HT1080 (cell line): ENCODE measurements at places on chromosomes 7 and 10.

DNA sequence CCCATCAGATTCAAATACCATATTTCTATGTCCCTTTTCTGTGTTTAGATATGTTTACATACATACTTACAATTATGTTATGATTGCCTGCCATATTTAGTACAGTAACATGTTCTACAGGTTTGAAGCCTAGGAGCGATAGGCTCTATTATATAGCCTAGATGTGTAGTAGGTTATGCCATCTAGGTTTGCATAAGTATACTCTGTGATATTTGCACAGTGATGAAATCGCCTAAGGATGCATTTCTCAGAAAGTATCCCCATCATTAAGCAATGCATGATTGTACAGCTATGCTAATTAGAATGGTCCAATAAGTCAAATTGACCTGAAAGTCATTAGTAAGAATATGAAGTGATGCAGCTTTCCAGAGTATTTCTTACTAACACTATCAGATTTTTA lies 1171.7 kb upstream of the LRRTM3 start:
- no peak for DNase-seq

DNA sequence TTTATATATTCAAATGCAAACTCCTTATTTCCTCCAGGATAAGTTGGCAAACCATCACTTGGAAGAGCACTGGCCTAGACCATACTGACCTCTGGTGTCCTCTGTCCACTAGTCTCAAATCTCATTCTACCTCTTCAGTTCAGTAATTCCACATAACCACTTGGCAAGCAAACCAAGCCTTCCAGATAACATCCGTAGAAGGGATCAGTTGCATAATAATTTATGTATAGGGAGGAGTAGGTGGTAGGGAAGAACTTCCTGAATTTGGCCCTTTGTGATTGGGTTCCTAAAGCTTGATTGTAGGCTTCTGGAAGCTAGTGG lies 55.0 kb downstream of the WAC start:
- DNase-seq, result no peak

DNA sequence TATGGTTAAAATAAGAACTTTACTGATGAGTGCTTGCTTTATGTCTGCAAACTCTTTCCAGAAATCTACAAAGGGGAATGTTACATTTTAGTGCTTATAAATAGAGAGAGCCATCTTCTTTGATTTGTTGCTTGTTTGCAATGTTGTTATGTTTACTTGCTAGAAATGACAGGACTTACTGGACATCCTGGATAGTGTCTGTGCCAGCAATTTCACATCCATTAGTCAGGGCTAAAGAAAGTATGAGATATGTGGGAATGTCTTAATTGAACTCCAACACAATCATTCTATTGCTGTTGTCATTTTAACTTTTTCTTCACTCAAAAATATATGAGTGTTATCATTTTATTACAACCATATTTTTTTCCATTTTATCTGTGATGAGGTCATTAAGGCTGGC lies 453.2 kb downstream of the TNS3 start:
- no peak for DNase-seq

- no peak for DNase-seq
Observed at GRCh38 chr7:4185721-4186512, 496.2 kb upstream of the FOXK1 start.

- DNase-seq, result peak; percentile 54
Observed at GRCh38 chr10:49569031-49569631, 30.2 kb upstream of the ERCC6 start.

GRCh38 chr10:127142856-127143255 lies 53.5 kb downstream of the INSYN2A start:
- no peak for DNase-seq

DNA sequence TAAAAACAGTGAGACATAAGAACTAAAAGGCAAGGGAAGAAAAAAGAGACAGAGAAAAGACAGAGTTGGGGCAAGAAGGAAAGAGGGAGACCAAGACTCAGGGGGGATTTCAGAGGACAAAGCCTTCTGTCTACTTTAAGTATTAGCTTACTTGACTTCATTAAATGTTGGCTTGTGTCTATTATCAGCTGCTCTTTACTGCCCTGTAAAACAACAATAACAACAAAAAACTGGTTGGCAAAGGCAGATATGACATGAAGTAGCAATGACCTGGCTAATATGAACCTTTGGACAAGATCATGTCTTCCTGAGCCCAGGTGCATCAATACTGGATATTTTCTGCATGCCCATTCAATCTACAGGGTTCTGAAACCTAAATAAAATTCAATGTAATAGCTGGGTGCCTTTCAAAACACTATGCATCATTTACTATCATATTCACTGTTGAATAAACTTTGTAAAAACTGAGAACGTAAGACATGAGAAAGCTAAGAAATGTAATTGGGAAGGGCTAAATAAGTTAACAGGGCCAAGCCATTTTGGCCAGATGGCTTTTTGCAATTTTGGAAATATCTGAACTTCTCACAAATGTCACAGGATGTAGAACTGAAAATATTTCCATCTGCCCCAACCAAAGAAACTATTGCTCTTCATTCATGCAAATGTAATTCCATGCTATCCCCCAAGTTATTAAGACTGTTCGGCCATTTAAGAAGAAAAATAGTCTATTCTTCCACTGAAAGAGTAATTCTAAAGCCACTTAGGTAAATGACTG lies 49.4 kb downstream of the LRRN3 start:
- no peak for DNase-seq

GRCh38 chr7:54897891-54898290 lies 120.9 kb upstream of the EGFR start:
- no peak for DNase-seq

GRCh38 chr7:112130729-112131410 lies 75.3 kb downstream of the DOCK4 start:
- DNase-seq, result no peak

GRCh38 chr7:44220046-44220357 lies 19.2 kb downstream of the YKT6 start:
- DNase-seq, result no peak

GRCh38 chr7:113202284-113202683 lies 83.9 kb upstream of the SMIM30 start:
- DNase-seq, result no peak

DNA sequence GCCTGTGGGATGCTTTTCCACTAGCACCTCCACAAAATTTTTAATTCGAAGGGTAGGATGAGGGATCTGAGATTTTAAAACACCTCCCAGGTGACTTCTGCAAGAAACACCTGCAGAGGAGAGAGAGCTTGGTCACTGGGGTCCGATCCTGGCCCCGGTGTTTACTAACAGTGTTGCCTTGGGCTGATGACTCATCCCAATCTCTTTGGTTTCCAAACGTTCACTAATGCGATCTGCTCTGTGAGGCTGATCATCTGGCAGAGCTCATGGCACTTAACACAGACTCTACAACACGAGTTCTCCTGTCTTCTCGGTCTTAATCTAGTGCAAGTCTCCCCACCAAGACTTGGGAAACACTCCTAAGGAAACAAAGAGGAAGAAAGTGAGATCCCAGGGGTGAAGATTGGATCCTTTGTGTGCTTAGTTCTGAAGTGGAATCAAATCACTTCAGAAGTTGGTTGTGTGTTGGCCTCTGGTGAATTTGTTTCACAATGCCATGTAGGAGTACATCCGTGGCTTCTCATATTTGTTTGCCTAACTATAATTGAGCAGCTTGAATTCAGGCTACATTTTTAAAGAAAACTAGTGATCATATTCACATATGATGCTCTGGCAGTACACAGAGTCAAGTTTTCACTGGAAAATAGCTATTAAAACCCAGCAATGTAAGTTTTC lies 407.9 kb downstream of the NRG3 start:
- no peak for DNase-seq

GRCh38 chr10:56599201-56599600 lies 238.1 kb upstream of the ZWINT start:
- DNase-seq, result no peak

- peak; percentile 32 for DNase-seq
Observed at GRCh38 chr7:81501220-81501619, 268.6 kb downstream of the HGF start.

DNA sequence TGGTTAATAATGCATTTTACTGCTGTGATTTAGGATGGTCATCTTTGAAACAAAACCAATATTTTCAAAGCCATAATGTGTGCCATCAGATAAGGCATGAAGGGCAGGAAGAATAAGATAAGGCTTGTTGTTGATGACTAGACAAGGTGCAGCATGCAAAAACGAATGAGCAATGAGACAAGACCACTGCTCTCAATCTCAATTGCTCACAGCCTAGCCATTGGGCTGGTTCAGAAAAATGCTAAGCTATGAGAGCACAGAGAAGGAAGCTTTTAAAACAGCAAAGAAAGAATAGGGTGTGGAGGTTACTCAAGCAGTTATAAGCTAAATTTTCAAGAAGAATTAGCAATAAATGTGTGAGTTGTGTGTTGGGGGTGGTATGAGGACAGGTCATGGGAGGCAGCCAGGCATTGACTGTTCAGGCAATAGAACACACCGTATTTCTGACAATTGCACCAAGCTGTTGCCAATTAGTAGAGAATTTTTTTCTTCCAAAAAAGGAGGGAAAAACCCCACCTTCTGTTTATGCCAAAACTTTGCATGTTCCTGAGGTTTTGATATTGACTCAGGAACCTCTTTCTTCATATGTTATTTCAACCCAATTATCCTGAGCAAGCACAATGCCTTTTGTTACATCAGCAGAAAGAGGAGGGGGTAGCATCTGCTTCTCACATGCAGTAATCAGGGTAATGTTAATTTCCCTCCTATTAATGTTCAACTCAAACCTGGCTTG lies 276.5 kb downstream of the HDAC9 start:
- DNase-seq, result no peak

GRCh38 chr7:80107278-80107677 lies 27.4 kb upstream of the GNAI1 start:
- DNase-seq, result no peak

GRCh38 chr10:6218692-6219493 lies 16.2 kb downstream of the PFKFB3 start:
- DNase-seq, result peak; percentile 88

GRCh38 chr10:75230600-75231038 lies 5.1 kb downstream of the COMTD1 start:
- DNase-seq, result peak; percentile 80

DNA sequence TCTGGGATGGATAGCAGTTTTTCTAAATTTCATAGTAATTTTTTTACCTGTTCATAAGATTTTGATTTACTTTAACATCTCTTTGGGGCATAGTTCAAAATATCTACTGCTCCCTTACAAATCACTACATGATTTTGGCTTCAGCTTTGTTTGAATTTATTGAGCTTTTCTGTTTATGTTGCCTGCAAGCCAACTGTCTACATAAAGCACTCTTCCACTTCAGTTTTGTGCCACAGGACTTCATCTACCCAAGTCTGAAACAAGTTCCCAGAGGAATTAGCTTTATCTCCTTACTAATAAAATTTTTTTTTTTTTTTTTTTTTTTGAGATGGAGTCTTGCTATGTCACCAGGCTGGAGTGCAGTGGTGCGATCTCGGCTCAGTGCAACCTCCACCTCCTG lies 45.4 kb upstream of the KMT2E start:
- DNase-seq, result no peak

GRCh38 chr10:131726076-131726880 lies 174.5 kb upstream of the PPP2R2D start:
- DNase-seq, result no peak

- DNase-seq, result no peak
Observed at GRCh38 chr10:66927971-66928770, 2.3 kb downstream of the LRRTM3 start.

- DNase-seq, result peak; percentile 83
Observed at GRCh38 chr7:43385856-43386255, 197.1 kb upstream of the STK17A start.

DNA sequence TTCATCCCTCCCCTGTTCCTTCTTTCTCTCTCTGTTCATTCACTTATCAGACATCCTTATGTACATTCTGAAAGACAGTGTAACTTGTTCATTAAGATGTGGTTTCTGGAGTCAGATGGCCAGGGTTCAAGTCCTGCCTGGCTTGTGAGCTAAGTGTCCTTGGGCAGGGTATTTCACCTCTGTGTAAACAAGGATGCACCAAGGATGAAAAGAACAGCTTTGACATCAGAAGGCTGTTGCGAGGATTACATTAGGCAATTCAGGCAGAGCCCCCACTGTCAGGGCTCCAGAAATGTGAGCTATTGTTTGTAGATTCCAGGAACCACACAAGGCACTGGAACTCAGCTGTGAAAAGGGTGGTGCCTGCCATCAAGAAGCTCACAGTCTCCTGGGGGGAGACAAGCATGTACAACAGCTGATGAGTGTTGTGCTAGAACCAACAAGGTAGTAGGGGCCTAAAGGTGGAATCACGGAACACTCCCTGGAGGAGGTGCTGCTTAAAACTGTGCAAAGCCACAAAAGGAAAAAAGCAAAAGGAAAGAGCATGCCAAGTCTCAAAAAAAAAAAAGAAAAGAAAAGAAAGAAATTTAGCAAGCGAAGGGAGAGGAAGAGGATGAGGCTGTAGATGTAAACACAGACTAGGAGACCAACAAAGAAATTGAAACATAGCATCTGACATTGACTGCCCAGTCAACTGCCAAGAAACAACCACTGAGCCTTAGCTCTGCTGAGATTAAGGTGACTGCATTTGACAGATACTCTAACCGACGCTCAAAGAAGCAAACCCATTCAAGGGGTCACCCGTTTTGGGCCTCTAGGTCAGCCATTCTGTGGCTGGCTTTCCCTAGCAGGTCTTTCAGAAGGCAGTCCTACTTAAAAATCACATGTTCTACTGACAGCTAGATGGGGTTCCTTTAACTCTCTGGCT lies 12.5 kb downstream of the PDLIM1 start:
- no peak for DNase-seq

- no peak for DNase-seq
Observed at GRCh38 chr10:3835770-3836169, 50.8 kb upstream of the KLF6 start.

DNA sequence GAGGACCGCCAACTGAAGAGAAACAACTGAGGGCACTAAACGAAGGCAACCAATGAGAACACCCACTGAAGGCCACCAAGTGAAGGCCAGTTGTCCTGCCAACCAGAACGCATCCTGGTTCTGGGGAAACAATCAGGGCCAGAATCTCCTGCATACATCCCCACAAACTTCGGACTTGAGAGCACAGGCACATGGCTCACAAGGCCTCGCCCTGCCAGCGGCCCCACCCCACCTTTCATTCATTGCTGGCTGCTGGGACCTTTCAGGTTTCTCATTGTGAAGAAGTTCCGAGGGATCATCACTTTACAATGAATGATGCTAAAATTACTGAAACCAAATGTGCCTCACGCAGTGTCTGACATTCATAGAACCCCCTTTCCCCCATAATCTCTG lies 79.2 kb upstream of the ABI1 start:
- DNase-seq, result no peak

GRCh38 chr7:5673125-5673524 lies 108.3 kb downstream of the RNF216 start:
- no peak for DNase-seq
